AG08396 (cell line): ENCODE measurements at places on chromosomes 11 and 22.

DNA sequence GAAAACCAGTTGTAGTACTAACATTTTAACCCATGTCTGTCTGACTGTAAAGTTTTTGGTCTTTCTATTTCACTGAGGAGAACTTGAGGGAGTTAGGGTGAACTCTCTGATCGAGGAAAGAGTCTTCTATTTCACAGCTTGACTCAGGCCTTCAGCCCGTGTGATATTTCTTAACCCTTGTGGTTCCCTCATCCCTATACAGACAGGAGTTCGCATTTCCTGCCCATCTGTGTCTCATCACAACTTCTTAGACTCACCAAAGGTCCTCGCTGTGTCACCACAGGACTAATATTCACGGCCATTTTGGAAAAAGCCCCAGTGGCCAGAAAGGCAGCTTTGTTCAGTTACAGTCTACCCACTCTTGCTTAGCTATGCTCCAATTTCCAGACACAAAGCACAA, 172.8 kb downstream of the FAM181B start:
- no peak for DNase-seq

DNA sequence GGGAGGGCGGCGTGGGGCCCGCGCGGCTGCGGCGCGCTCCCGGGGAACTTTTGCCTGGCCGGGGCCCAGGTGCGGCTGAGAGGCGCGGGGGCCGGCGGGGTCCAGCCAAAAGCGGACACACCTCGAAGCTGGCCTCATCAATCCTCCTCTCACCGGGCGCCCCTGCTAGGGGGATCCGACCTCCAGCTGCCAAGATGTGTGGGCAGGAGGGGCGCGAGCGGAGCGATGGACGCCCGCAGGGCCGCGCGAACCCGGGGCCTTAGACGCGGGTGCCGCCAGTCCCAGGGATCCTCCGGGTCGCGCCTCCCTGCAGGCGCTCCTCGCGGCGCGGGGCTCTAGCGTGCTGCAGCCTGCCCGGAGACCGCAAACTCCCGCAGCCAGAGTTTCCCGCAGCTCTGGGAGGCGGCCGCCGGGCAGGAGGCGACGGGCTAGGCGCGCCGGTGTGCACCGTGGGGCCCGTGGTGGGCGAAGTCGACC, 785 bp downstream of the IGSF9B start:
- no peak for DNase-seq

- no peak for DNase-seq
Observed at GRCh38 chr11:124277804-124278203, 21.6 kb downstream of the OR8G5 start.

DNA sequence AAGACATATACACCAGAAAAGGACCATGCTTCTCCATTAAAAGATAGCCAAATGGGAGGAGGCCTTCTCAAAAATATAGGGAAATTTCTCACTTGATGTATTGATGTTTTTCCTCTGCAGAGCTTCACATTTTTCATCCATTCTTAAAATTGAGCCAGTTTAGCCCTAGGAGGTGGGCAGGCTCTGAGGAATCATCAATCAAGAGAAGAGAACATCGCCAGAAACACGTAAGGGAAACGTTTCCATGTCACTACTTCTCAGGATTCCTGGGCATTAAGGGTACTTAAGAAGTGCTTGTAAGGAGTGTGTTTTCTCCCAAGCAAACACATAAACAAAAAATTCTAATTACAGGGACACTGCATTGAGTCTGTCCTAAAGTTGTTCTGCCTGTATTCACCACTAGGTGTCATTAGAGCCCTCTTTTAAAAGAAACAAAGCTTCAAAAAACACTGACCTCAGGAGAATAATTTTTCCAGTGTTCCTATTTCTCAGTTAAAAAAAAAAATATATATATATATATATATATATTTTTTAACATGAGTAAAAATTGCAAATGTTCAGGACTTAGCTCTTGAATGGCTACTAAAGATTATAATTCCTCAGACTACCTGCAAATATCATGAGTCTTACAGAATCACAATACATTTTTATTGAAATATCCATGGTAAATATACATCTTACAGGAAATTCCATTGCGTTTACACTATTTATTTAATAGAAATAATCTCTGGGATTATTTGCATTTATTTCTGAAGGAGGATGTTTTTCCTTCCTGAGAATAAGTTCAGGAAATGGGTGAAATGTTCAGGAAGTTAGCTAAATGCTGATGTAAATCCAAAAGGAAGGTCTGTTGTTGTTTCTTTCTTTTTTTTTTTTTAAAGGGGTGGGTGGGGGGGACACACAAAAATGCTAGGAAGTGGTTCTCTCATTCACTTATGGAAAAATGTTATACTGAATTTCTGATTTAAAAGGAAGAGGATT, 16.0 kb downstream of the FZD4 start:
- no peak for DNase-seq

DNA sequence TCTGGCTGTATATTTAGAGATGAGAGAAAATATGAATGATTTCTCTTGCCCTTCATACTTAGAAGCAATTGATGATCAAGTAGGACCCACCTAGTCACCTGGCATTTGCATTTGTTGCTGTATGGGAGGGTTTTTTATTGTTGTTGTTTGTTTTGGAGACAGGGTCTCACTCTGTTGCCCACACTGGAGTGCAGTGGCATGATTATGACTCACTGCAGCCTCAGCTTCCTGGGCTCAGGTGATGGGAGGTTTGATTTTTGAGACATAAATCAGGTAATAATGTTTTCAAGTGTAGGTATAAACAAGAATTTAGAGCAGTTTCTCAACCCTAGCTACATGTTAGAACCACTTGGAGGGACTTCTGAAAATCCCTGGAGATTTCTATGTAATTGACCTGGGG, 63.0 kb downstream of the TNRC6B start:
- DNase-seq, result no peak

DNA sequence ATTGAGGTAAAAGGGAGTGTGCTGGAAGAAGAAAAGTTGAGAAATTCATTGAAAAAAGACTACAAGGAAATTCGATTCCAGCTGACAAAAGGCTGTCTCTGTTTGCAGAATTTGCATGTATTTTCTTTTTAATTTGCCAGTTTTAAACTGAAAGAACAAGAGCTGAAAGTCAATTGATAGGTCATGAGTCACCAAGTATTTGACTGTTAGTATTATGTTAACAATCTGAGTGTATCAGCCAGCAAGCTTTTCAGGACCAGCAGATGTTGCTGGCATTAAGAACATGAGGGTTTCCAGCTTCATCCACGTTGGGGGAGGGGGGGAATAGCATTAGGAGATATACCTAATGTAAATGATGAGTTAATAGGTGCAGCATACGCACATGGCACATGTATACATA, 726.7 kb downstream of the METTL15 start:
- DNase-seq, result peak; percentile 27

- DNase-seq, result peak; percentile 1
Observed at GRCh38 chr22:30861688-30862552, 106.7 kb downstream of the MORC2 start.

DNA sequence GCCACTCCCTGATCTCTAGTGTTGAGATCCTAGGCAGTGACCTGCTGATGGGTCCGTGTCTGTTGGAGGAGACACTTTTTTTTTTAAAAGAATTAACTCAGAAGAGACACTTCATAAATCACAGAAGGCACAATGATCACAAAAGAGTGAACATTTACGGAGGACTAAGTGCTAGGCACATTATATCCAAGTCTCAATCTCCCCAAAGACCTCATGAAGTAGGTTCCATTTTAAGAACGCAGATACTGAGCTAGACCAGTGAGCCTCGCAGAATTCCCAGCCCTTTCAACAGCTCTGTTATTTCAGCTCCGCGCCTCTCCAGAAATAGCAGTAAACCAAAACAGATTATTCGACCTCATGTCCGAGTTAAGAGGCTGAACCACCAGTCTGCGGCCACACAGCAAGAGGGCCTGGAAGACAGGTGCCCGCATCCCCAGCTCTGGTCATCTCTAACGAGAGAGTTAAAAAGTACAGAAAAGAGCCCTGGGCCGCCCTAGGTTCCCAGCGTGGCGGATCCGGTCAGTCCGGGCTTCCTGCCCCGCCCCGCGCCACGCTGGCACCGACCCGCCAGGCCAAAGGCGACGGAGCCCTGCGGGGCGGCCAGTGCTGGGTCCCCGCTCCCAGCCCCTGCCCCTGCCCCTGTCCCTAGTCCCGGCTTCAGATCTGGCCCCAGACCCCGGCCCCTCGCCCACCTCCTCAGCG, 612 bp downstream of the XBP1 start:
- DNase-seq, result peak; percentile 79

GRCh38 chr22:38505541-38506117, 482 bp downstream of the DDX17 start:
- DNase-seq, result peak; percentile 85

- no peak for DNase-seq
Observed at GRCh38 chr11:7292922-7293321, 41.2 kb downstream of the SYT9 start.

DNA sequence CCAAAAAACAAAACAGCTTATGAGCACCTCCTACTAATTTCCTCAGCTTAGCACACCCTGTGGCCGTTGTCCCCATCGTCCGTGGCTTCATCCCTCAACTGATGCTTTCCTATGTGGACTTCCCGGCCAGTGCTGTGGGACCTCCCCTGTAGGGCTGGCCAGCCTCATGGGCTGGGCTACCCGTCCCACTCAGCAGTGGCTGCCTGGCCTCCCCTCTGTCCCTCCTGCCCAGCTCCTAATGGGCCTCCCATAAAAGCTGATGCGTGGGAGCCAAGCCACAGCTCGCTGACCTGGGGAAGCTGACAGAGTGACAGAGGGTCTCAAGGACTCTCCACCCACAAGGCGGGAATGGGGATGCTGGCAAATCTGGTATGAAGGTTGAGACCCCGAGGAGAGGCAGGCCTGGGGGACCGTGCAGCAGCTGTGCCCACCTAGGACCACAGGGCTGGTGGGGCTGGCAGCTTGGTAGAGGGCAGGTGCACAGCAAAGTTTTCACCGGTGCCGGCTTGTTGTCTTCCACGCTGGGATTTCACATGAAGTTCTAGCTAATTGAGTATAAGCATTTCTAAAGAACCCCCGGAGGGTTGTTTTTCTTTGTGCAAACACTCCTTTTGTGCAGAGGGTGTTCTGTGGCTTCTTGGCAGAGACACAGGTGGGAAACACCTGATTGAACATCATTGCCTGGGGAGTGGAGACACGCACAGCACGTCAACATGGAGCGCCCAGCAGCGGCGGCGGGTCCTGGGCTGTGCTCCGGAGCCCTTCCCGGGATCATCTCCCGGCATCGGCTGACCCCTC, 23.2 kb downstream of the TBX1 start:
- DNase-seq, result no peak

GRCh38 chr11:66478729-66479393, 1.4 kb upstream of the DPP3 start:
- no peak for DNase-seq

GRCh38 chr11:46857666-46858065, 11.6 kb upstream of the CKAP5 start:
- no peak for DNase-seq
